ENCODE measurements at places on chromosomes 12 and 14. TPM values are rescaled to one million over a fixed set of nuclear protein-coding genes. Genes with fewer than 3 reads are reported as not detected.
A peak's percentile ranks its signal among the peaks of the same experiment; 100 is the strongest.

- no peak for DNase-seq
Observed at GRCh38 chr14:65301862-65302539, 110.5 kb upstream of the FUT8 start.

GRCh38 chr12:90690120-90690519 lies 264.9 kb downstream of the CCER1 start:
- DNase-seq, result no peak

GRCh38 chr12:3157581-3158323 lies 80.6 kb downstream of the TSPAN9 start:
- peak; percentile 48 for DNase-seq

DNA sequence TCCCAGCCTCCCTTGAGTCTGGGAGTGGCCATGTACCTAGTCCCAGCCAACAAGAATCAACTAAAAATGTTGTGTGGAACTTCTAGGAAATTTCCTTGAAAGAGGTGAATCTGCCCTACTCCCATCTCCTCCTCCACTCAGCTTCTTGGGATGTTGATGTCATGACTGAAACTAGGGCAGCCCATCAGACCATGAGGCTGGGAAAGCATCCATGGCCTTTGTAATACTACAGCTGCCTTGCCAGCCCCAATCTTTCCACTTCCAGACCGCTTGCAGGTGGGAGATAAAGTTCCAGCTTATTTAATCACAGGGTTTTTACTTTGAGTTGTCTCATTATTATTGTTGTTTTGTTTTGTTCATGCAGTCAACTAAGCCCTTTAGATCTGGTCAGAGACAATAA lies 170.3 kb upstream of the LMNTD1 start:
- DNase-seq, result no peak

GRCh38 chr14:21042918-21043317 lies 756 bp downstream of the RNASE7 start:
- DNase-seq, result no peak

DNA sequence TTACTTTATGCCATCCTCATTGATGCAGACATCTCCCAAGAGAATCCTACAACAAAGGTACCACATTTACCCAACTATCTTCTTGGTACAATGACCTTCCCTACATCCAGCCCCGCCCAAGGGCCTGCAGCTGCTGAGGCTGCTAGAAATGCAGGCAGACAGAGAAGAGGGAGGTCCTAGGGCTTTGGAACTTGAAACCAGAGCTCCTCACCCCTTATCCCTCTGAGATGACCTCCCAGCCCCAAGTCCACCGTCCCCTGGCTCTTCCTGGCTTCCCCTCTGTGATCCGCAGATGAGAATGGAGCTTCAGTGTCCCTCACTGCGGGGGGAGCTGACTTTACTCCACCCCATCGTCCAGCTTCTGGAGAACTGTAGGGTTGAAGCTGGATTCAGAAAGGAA lies 1.6 kb upstream of the TNFRSF1A start:
- no peak for DNase-seq

DNA sequence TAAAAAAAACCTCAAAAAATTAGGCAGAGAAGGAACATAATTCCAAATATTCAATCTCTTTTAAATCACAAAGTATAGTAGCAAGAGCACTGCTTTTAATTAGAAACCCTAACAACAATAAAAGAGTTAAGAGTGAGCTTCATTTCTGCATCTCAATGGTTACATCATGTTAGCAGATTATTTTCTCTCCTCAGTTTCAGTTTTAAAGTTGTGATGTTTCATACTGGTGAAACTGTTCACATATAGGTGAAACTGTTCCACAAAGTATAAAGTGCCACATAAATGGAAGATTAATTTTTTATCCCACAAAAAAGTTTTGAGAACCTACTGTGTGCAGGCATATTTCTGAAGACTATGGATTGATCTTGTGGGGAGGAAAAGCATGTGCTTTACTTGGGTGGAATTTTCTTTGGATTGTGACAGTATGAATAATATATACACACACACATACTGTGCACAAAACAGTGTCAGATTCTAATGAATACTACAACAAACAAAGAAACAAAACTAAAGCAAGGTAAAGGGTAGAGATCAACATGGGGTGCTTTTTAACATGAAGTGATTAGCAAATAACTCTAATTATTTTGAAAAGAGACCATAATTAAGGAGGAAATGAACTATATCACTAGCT lies 17.1 kb downstream of the LUM start:
- no peak for DNase-seq

- DNase-seq, result no peak
Observed at GRCh38 chr12:693934-694533, 30.8 kb upstream of the NINJ2 start.

The KRT5 gene
- not detected for total RNA-seq

The ANKRD33 gene
- total RNA-seq, result not detected

The DIO3 gene
- total RNA-seq, result not detected

Data from chondrocyte (in vitro differentiated cells).